ENCODE measurements at places on chromosomes 2 and 18.
A peak's percentile ranks its signal among the peaks of the same experiment; 100 is the strongest.

DNA sequence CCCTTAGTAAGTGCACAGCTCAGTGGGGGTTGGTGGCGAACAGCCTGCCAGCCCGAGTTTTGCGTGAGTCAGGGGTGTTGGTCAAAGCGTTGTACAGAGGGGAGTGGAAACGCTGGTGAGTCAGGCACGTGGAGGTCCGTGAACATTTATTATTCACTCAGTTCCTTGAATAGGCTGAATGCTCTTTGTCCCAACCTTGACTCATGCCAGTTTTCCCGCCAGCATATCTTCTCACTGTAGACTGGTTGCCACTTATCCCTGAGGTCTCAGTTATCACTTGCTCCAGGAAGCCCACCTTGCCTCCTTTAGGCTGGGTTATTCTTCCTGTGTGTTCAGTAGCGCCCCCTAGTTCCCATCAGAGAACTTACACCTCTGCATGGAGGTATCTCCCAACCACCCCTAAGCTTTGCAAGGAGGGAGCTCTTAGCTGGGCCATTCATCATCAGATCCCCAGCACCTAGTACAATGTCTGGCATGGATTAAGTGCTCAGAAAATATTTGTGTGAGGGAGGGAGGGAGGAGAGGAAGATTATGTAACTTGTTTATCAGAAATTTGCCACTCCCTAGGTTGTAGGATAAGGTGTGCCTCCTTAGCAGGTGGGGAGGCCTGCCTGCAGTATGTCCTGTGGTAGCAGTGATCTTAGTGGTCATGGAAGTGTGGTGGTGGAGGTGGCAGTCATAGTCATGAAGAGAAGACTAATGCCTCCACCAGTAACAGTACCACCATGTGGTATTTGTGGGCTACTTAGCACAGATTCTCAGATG is 72.1 kb downstream of the CABLES1 start:
- DNase-seq = no peak

GRCh38 chr18:32389858-32390257 is 80.8 kb downstream of the GAREM1 start:
- no peak for DNase-seq

DNA sequence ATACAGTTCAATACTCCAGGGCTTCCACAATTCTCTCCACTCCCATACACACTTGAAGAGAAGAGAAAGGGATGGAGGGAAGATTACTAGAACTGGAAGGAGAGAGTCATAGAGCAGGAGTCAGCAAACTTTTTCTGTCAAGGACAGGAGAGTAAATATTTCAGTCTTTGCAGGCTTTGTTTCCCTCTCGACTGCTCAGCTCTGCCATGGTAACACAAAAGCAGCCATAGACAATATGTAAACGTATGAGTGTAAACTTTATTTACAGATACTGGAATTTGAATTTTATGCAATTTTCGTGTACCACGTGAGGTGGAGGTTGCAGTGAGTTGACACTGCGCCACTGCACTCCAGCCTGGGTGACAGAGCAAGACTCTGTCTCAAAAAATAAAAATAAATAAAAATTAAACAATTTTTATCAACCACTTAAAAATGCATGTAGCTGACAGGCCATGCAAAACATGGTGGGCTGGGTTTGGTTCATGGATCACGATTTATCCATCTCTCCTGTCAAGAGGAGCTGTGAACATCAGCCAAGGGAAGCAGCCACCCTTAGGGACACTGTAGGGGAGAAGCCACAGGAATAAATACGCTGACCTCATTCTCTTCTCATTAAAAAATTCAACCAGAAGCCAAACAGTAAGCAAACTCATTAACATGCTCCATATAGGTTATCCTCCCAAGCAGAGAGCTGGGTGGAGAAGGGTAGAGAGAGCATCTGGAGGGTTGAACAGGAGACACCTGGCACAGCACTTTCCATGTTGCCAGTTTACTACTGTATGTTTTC is 266.4 kb upstream of the FN1 start:
- no peak for DNase-seq

DNA sequence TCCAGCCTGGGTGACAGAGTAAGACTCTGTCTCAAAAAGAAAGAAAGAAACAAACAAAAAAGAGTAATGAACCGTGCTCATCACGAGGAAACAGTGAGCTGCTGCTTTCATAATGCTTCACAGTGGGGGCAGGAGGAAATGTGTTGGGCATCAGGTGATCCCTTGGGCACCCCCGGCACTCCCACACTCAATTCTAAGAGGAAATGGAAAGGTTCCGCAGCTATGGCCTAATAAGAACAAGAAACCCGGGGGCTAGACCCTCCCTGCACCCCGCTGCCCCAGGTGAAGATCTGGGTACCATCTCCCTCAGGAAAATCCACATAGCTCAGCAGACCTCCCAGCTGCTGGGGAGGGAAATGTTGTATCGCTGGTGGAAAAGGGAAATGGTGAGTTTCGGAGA is 118.9 kb downstream of the LPIN1 start:
- no peak for DNase-seq

DNA sequence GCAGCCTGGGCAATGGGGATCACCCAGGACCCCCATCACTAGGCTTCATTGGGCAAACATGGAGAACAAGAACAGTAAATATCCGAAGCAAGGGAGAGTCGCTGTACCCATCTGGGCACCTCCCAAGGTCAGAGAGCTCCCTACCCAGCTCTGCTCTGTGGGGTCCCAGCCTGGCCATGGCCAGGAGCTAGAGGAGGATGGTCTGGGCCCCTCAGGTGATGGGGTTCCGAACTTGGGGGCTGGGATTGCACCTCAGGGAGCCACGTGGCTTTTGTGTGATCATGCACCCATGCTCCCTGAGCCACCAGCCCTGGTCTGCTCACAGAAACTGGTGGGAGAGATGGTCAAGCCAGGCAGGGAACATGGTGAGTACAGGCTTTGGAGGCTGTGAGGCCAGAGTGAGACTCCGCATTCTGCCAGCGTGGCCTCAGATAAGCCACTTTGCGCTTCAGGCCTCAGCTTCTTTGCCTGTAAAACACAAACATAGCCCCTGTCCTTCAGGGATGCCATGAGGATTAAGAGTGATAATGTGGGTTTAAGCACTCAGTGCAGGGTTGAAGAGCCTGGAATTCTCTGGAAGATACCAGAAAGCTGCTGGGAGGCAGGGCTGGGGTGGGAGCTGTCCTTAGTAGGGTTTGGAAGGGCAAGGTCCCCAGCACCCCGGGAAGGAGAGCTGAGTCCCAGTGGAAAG is 3.0 kb upstream of the NMUR1 start:
- DNase-seq = no peak

GRCh38 chr2:105387225-105387624 is 11.6 kb downstream of the FHL2 start:
- DNase-seq = no peak

DNA sequence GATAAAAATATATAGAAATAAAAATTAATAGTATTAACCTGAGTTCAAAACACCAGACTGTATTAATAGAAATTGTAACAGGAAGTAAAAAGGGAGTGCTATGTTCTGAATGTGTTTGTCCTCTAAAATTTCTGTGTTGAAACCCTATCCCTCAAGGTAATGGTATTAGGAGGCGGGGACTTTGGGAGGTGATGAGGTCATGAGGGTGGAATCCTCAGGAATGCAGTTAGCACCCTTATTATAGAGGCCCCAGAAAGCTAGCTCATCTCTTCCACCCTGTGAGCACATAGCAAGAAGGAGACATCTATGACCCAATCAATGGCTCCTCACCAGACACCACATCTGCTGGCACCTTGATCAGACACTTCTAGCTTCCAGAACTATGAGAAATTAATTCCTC is 124.5 kb downstream of the CMPK2 start:
- no peak for DNase-seq

DNA sequence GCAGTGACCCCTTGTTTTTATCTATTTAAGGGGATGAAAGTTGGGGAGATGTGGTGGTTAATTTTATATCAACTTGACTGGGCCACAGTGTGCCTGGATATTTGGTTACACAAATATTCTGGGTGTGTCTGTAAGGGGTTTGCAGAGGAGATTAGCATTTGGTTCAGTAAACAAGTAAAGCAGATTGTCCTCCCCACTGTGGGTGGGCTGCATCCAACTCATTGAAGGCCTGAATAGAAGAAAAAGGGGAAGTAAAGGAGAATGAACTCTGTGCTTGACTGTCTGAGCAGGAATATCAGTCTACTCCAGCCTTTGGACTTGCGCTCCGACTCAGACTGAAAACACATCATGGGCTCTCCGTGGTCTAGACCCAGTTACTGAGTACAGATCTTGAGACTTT is 80.9 kb downstream of the GCA start:
- DNase-seq = no peak

- DNase-seq = no peak
Observed at GRCh38 chr2:147600223-147600622, 244.6 kb upstream of the ACVR2A start.

GRCh38 chr2:239095460-239096081 is 247.7 kb downstream of the TWIST2 start:
- no peak for DNase-seq

- no peak for DNase-seq
Observed at GRCh38 chr18:32152705-32153448, 37.0 kb upstream of the MEP1B start.

DNA sequence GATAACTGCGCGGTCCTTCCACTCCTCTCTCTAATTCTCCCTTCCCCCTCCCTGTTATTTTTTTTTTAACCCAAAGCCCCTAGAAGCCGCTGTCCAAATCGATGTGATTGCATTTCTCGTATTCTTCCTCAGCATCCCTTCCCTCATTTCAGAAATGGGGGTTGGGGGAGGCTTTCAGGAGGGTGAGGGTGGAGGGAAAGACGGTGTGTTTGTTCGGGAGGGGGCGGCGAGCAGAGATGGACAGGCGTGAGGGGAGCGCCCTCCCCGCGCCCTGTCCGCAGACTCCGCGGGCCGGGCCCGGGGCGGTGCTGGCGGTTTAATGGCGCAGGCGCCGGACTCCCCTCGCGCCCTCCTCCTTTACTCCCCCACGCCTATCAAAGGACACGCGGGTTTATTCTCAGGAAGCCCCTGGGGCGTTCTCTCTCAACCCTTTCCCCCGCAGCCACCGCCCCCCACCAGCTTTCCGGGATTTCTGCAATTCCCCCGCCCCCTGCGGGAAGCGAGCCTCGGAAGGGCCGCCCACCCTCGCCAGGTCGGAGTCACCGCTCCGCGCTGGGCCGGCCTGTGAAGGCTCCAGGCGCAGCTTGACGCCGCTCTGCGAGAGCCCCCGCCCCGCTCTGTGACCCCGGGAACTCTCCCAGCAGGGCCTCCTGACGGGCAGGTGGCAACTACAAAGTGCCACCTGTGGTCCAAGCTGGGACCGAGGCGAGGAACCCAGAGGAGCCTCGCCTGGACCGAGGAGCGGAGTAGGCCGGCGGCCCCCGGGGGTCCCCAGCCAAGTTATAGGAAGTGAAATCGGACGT is 981 bp downstream of the ST8SIA3 start:
- peak; percentile 14 for DNase-seq
